Activated T-cell treated with anti-CD3 and anti-CD28 coated beads, Interleukin-2, amount 50 U/mL, for 1 hour (primary cell): ENCODE measurements at places on chromosomes 5 and 9.

- DNase-seq: no peak
Measured at GRCh38 chr5:136192015-136192525, 892 bp downstream of the SMIM32 start.

- no peak for DNase-seq
Measured at GRCh38 chr9:97299809-97300414, 7.5 kb upstream of the CCDC180 start.

DNA sequence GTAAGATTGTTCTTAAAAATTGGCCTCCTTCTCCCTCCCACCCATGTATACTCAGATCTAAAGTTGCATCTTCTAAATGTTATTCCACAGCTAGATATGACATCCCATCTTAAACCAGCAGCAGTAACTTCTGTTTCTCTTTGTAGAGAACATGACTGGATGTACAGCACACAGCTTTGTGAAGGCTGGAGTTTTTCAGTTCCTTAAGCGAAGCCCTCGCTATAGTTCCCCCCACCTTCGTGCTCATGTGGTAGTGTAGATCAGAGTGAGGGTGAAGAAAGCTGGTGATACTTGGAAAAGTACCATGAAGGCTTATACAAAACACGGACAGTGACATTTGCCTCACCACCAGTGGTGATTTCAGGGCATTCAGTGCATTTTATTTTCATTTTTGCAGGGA lies 137.5 kb downstream of the MAT2B start:
- no peak for DNase-seq

DNA sequence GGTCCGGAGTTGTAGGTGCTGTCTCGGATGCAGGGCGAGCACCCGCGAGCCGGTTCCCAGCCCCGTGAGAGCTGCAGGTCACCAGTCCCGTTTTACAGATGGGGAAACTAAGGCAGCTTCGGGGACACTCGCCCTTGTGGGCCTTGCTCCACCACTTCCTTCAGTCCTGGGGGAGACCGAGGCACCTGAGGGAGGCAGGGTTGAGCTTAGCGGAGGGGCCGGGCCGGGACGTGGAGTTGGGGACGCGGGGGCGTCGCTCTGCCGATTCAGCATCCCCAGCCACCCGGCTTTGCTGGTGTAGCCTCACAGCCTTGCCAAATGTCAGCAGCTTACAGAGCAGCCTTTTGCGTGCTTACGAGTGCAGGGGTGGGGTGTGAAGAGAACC lies 530 bp downstream of the BBLN start:
- DNase-seq: peak; percentile 49

- DNase-seq: no peak
Measured at GRCh38 chr9:93510041-93510440, 56.7 kb upstream of the FAM120AOS start.

- DNase-seq: no peak
Measured at GRCh38 chr5:77859306-77859705, 83.2 kb upstream of the TBCA start.

DNA sequence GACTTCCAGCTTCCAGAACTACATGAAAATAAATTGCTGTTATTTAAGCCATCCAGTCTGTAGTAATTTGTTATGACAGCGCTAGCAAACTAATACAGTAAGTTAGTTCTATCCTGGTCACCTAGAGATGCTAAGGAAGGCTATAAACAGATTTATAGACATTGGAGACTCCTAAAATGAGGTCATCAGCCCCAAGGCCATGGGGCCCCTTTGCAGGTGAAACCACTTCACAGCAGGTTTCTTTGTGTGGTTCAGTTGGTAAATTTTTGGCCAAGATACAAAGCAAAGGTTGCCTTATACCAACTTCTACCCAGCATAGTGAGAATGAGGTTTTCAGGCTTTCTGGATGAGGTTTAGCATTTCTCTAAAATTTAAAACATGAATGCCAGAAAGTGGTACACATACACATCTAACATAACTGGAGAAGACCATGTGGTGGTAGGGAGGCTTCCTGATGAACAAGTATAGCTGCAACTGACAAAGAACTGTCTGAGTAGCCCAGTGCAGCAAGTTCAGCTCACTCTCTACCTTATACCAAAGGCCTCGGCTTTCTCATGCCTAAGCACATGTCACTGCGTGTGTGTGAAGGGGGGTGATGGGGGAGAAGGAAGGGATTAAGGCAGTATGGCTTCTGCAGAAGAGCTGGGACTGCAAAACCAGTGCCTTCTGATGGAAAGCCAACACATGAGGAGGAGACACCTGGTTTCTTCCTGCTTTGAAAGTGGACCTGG lies 264.6 kb upstream of the TAS2R1 start:
- no peak for DNase-seq

- DNase-seq: no peak
Measured at GRCh38 chr5:68214482-68215207, 911 bp upstream of the PIK3R1 start.

- no peak for DNase-seq
Measured at GRCh38 chr5:109706095-109706494, 16.4 kb downstream of the MAN2A1 start.

DNA sequence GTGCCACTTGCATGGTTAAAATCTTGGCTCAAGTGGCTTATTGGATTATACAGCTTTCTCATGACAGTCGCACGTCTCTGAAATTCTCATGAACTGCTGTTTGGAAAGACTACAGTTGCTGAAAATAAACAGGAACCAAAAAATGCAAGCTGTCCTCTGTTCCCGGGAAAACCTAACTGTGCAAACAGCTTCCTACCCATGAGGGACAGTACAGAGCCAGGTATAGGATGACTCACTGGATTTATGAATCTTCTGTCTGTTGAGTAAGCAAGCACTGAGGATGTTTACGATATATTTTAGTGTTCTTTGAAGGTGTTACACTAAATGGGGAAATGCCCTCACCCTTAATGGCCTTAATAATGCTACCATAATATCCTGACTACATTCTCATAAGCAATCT lies 380.3 kb upstream of the TNC start:
- no peak for DNase-seq

GRCh38 chr9:72042928-72043327 lies 17.5 kb downstream of the C9orf57 start:
- DNase-seq: no peak

GRCh38 chr9:1837453-1838084 lies 177.6 kb upstream of the SMARCA2 start:
- no peak for DNase-seq

DNA sequence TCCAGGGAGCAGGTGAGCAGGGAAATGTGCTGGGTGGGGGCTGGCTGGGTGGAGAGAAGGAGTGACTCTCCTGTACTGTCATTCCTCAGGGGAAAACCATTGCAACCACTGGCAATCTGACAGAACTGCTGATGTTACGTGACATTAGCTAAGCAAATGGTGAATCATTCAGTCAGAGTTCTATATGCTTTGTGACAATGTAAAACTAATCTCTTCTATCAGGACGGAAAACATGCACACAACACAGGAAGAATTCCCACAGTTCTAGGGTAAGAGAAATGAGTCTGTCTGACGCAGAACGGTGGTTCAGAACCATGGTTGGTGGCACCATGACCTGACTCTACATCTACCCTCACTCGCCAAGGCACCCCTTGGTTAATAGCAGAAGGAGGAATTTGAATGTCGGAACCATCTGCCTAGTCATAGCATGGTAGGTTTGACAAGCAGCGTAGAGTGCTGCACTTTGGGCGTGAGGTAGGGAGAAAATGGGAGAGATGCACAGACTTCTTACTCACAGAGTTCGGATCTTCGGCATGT lies 243.6 kb upstream of the PANK3 start:
- DNase-seq: no peak

DNA sequence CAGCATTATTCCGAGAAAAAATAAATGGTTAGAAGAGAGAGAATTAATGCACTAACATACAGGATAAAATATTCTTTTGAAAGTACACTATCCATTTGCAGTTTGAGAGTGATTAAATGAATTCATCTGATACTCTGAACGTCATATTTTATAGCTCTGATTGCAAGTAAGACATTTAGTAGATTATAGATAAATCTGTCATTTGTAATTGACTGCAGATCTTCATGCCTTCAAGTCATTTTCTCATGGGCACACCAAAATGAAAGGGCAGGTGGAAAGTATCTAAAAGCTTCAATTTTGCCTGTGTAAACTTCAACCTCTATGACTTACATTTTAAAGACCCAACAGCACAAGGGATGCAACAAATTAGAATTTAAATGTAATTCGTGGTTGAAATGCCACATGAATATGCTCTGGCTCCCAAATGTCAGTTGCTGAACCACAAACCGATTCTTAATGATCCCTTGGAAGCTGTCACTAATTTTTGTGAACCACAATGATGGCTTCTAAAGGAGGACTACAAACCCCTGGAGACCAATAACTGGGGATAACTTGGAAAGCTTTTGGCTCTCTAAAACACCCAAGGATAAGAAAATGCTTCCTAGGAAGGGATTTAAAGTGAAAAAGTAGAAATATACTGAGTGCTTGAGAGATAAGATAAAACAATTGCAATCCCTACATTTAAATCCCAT lies 3.9 kb downstream of the TYRP1 start:
- no peak for DNase-seq

GRCh38 chr9:127444921-127445850 lies 6.0 kb downstream of the RPL12 start:
- DNase-seq: no peak

- DNase-seq: peak; percentile 59
Measured at GRCh38 chr9:129962889-129963703, 79.9 kb downstream of the FNBP1 start.

- no peak for DNase-seq
Measured at GRCh38 chr5:82707741-82708140, 369.5 kb downstream of the TMEM167A start.

- DNase-seq: no peak
Measured at GRCh38 chr5:77172713-77173328, 37.7 kb upstream of the PDE8B start.

DNA sequence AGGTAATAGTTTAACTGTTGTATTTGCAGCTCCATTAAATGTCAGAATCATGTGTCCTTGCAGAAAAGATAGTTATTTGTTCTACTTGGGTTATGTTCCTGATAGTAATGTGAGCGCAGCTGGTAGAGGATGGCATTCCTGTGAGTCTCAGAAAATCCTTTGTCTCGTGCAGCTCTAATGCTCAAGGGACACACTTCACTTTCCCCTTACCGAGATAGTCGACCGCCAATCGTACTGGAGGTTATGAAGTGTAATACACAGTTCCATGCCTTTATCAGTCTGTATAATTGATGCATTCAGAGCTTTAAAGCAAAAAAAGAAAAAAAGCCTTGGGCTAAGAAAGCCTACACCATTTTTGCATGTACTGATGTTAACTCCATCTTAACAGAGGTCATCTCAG lies 60.2 kb upstream of the SRP19 start:
- DNase-seq: no peak

- no peak for DNase-seq
Measured at GRCh38 chr5:80069251-80069800, 34.2 kb downstream of the THBS4 start.
